Skin of body (tissue), 3 donors: ENCODE measurements at places on chromosomes 3 and 15.

DNA sequence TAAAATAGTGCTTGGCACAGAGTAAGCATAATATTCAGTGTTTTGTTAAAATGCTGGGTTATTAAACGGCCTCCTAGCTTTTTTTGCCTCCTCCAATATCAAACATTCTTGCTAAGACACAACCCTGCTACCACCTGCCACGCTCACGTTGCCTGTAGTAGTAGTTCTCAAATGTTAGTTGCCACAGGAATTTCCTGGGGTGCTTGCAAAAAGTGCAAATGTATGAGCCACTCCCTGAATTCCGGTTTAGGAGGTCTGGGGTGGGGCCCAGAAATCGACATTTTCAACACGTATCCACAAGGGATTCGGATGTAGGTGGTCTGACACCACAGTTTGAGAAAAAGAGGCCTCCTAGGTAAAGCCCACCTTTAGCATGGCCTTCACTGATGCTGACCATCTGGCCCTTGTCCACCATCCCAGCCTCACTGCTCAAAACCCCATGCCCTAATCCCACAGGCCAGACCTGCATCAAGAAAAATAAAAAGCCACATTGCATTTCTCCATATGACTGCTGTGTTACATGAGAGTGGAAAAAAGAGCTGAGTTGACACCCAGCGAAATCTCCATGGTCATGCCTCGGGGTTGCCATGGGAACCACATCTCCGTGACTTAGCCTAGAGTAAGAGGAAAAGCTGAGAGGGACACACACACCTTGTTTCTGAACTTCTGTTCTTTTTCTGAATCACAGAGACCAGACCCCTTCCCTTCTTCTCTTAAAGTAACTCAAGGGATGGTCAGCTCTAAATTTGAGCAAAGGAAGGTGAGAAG lies 116.4 kb upstream of the HES1 start:
- DNase-seq: no peak

- DNase-seq: no peak
Observed at GRCh38 chr15:93517176-93517575, 428.2 kb upstream of the RGMA start.

- no peak for DNase-seq
Observed at GRCh38 chr3:122233101-122233952, 49.9 kb downstream of the CASR start.

DNA sequence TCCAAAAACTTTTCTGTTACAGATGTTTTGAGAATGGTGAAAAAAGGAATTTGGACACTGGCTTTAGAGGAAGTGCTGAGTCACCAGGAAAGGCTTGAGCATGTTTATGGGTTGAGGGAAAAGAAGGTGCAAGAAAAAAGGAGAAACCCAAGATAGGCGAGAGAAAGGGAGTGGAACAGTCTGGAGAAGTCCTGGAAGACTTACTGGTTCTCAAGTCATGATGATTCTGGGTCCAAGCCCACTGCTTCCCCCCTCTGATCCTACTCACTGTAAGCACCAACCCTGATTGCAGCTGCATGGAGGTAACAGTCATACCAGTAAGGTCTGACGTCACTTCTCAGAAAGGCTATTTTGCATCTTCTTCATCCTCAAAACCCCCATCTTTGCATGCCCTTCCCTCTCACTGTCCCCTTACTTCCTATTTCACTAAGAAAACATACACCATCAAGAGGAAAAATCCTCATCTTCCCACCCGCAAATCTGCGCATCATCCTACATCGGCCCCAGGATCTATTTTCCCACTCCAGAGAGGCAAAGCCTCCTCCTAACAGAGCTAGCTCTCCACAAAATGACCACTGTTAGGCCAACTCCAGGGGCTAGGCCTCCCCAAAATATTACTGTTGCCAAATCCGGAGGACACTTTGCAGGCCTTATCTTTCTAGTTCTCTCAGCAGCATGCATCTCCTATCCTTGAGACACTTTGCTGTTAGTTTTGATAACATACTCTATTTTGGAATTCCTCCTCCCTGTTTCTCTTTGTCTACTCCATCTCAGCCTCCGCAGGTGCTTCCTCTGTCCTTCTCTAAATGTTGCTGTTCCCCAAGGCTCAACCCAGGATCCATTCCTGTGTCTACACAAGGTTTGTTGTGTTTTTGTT lies 3.2 kb upstream of the ATP13A3 start:
- no peak for DNase-seq

DNA sequence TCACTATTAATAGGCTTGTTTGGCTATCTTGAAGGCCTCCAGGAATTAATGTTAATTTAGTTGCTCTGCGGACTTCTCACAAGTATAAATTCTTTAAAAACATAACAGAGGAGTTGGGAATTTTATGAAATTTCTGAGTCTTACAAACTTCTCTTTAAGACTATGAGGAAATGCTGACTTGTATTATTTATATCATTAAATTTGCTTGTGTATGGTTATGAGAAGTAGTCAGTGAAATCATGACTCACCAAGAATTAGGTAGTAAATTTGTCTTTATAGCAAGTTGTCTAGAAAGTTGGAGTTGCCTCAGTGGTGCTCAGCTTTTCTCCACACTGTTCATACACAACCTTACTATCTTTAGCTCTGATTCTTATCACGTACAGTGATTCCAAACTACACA lies 26.5 kb downstream of the PHLDB2 start:
- DNase-seq: no peak

DNA sequence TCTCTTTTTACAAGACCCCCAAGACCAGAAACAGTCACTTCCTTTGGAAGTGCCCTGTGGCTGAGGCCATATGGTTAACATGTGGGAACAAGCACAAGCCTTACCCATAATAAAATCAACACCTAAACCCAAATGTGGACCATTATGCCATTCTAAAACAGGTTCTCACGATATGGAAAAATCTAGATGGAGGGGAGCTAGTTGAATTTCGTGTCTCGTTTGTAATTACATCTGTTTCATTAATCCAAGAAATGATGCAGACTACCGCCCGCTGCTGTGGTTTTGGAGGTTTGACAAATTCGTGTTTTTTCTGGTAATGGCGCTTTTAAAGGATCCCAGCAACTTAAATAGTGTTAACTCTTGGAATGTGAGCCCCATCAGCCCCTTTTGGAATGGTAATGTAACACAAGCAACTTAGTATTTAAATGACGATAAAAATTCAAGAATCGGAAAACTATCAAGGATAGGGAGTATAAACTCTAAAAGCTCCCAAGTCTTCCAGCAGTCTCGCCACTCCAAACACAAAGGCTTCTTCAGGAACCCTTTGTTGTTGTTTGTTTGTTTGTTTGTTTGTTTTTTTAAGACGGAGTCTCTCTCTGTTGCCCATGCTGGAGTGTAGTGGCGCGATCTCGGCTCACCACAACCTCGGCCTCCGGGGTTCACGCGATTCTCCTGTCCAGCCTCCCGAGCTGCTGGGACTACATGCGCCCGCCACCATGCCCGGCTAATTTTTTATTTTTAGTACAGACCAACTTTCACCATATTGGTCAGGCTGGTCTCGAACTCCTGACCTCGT lies 1.1 kb downstream of the CNBP start:
- DNase-seq: peak; percentile 63

- DNase-seq: no peak
Observed at GRCh38 chr15:35448294-35448693, 97.7 kb downstream of the DPH6 start.

- DNase-seq: no peak
Observed at GRCh38 chr3:138399766-138400165, 34.6 kb upstream of the ESYT3 start.

DNA sequence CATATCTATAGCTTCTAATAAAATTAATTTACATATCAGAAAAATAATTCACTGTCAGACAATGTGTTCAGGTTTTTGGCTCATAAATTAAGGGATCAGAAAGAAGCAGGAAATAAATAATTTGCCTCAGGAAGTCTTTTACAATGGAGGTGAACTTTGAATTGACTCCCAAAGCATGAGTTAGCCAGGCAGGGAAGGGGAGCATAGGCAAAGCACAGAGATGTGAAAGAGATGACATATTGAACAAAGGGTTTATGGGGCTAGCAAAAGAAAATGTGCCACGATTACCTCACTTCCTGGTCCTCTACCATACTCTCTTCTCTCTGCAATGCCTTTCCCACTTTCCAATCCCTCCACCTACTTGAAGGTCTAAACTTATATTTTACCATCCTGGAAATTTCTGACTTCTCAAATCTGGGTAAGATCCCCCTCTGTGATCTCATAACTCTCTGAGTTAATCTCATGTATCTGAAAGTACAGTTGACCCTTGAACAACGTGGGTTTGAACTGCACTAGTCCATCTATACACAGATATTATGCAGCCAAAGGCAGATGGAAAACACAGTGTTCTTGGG lies 4.1 kb upstream of the HEXA start:
- no peak for DNase-seq

DNA sequence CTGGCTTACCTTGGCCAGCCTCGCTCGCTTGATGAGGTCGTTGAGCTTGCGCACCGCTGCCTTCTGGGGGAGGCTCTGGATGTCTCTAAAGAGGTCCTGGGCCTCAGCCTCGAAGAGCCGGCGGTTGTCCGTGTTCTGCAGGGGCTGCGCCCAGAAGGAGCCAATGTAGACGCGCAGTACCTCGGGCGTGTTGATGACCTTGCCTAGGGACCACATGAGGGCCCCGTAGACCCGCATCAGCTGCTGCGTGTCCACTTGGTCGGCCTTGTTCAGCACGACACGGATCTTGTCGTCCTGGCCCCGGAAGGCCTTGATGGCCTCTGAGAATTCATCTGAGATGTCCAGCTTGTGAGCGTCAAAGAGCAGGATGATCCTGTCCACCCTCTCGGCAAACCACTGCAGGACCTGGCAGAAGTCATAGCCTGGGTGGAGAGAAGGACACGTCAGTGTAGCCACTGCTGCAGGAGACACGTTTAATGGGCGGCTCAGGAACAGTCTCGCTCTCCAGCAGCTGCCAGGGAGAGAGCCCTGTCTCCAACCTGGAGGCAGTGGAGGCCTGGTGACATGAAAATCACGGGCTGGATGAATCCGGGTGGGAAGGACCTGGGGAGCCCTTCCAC lies 25.5 kb upstream of the SPTBN5 start:
- no peak for DNase-seq

GRCh38 chr3:39573392-39573791 lies 105.9 kb downstream of the MOBP start:
- no peak for DNase-seq
